ENCODE measurements at places on chromosomes 3 and 15.

DNA sequence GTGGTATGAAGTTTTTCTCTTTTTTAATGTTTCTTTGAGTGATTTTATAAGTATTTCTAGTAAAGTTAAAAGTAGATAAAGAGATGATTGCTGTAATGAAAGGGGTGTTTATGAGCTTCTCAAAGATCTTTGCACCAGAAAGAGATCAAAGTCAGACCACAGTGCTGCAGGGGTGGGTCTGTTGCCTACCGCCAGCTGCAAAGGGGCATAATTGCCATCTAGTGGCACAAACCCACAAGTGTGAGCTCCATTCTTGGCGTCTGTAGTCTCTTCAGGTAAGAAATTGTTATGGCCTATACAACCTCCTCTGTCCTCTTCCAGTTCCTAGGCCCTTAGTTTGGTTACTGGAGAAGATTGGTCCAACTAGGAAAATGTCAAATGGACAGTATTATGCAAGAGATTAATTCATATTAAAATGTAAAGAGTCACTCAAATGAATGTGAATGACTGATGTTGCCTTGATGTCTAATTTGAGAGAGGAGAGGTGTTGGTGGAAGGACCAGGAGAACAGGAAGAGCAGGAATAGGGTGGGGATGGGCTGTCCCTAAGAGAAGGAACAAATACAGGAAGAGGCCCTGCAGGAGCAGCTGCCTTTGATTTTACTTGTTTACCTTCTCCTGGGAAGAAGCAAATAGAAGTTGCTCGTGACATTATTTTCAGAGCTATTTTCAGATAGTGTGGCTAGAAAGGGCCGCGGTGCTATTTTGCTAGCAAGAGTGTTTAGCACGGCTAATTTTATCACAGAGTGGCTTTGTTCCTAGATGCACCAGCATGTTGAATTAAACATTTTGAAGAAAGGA, 53.0 kb upstream of the GSK3B start:
- no peak for DNase-seq

GRCh38 chr3:158683230-158683962, 10.9 kb upstream of the LXN start:
- no peak for DNase-seq

GRCh38 chr3:101943029-101943428, 93.7 kb downstream of the NFKBIZ start:
- no peak for DNase-seq

GRCh38 chr15:43237842-43238470, 17.1 kb upstream of the EPB42 start:
- DNase-seq: no peak

- no peak for DNase-seq
These were observed 2.9 kb downstream of the TNFSF10 start for GRCh38 chr3:172520301-172520831.

- no peak for DNase-seq
These were observed 268.0 kb upstream of the TBL1XR1 start for GRCh38 chr3:177465257-177465642.

GRCh38 chr3:115146418-115147328, at the start of gene ZBTB20:
Gene ZBTB20 (minus strand): TSS chr3:115147288.
- DNase-seq: peak; percentile 40

DNA sequence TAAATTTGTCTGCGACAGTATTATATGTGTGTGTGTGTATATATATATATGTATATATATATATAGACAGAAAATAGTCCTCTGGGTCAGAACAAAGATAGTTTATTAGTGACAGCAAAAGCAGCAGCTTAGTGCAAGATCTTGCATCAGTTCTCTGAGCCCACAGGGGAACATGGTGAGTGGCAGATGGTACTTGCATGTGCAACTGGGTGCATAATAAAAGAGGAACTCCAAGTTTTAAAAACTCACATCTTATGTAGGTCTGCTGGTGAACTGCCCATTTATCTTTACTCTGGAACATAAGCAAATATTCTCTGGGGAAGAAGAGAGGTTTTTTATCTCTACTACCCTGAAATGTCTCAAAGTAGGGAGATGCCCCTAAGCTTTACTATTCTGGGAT, 276.4 kb downstream of the POLQ start:
- DNase-seq: no peak

DNA sequence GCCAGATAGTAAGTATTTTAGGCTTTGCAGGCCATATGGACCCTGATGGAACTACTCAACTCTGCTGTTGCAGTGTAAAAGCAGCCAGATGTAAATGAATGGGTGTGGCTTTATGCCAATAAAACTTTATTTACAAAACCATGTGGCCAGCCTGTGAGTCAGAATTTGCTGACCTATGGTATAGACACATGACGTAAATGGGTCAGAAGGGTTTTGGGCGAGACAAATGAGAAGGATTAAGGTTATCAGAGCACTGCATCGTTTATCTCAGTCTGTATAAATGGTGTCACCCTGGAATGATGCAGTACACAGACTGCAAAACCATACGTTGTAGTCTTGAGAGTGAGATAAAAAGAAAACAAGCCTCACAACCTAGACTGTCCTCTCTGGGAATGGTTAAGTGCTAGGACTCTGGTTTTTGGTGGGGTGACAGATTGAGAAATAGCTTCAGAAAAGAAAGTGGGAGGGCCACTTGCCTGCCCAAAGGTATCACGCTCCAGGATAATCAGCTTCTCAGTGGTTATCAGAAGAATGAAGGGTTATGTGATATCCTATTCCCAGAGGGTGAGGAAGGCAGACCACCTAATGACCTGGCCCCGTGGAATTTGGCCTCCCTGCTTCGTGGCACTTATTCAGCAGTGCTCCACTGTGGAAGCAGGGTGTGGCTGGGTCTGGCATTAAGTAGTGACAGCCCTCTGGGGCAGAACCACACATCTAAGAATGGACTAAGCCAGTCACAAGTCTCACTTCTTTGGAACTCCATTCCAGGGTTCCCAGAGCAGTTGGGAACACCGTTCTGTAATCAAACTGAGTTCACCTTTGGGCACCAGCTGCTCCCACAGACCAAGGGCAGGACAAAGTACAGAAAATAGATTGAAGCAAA, 46.1 kb downstream of the ABHD5 start:
- DNase-seq: no peak

GRCh38 chr15:36109943-36110658, 469.3 kb upstream of the CDIN1 start:
- no peak for DNase-seq

GRCh38 chr15:27638958-27639357, 460.2 kb downstream of the OCA2 start:
- no peak for DNase-seq

GRCh38 chr3:47421741-47422649, 41.2 kb downstream of the PTPN23 start:
- no peak for DNase-seq

- no peak for DNase-seq
These were observed 59.6 kb downstream of the PRTG start for GRCh38 chr15:55683376-55683775.

DNA sequence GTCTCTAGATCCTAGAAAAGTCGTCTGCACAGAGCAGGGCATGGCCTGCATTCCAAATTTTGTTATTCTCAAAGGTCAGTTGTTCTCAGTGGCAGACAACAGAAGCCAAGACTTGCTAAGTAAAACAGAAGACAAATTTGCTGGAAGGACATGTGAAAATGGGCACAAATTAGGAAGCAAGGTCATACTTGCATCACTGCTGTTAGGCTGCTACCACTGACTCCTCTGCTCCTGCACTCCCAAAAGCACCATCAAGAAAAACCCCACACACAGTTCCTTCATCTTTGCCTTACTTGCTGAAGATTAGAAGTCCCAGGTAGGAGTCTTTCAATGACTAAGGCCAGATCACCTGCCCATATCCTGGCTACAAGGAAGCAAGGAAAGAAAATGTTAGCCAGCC, 69.9 kb upstream of the ATP2C1 start:
- DNase-seq: no peak

- DNase-seq: no peak
These were observed 507.8 kb upstream of the DPH6 start for GRCh38 chr15:36053746-36054145.

GRCh38 chr3:142931222-142931621, 32.3 kb downstream of the PAQR9 start:
- no peak for DNase-seq

DNA sequence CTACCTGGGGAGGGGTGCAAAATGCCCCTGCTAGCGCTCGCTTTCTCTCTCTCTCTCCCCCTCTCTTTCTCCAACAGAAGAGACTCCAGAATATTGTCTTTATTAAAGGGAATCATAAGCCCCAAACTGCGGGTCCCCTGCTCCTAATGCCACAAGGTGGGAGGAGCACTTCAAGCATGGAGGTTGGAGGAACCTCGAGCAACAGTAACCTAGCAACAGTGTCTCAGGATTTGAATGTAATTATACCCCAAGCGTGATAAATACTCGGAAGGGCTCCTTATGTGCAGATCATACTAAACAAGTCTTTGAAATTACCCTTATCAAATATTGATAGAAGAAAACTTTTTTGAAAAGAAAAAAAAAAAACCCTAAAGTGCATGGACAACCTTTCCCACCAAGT, 582.2 kb upstream of the PPP2R3A start:
- no peak for DNase-seq

GRCh38 chr15:80549191-80549590, 145.0 kb downstream of the ARNT2 start:
- DNase-seq: no peak

GRCh38 chr15:29825227-29825626, 3.0 kb upstream of the TJP1 start:
- no peak for DNase-seq

Data from occipital lobe (tissue), 3 donors.